ENCODE measurements at places on chromosomes 3 and 15.

GRCh38 chr15:39856357-39856756 is 63.7 kb downstream of the GPR176 start:
- DNase-seq, result no peak

DNA sequence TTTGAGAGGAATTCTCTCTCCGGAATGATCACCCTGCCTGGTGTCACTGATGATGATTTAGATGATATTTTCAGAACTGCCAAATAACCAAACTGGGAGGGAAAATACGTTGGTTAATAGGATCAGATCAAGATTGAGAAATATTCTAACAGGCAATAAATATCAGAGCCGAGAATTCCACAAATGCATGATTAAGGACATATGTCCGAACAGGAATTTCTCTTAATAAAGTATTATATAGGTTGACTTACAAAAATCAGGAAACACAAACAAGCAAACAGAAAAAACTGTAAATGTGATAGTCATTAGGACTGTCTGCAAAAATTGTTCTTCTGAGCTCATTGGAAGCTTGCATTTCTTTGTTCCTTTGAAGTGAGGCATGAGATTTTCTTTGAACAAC is 75.1 kb upstream of the PHLDB2 start:
- DNase-seq, result no peak

DNA sequence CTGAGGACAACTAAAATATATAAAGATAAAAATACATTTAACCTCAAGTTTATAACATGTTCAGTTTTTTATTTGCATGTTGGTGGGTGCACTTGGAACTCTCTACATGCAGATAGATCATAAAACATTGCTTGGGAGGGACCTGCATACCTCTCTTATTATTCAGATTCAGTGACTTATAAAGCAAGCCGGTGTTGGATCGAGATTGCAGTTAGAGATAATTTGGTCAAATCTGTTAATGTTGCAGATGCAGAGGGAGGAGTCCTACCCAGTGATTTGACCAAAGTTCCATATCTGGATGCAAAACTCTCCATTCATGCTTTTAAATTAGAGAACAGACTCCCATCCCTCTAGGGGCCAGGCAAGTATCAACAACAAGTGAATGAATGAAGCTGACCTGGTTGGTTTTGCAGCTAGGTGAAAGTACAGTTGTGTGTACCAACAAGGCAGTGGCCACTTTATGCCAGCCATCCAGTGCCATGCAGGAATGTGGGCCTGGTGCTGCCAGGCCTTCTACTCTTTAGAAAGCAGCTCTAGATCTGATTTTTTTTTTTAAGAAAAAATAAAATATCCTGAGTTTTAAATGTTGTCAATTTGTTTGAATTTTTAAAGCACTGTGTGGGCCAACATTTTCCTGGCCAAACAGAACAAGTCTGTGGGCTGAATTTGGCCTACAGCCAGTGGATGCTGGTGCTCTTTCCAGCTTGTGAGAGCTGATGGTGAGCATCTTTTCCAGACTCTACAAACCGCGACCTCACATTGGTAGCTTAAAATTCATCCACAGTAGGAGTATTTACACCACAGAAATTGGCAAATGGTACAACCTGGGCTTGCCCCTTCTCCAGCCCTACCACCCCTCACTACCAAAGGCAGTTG is 12.3 kb downstream of the CDIN1 start:
- no peak for DNase-seq

GRCh38 chr3:155656466-155656865 is 88.4 kb downstream of the PLCH1 start:
- DNase-seq, result no peak

DNA sequence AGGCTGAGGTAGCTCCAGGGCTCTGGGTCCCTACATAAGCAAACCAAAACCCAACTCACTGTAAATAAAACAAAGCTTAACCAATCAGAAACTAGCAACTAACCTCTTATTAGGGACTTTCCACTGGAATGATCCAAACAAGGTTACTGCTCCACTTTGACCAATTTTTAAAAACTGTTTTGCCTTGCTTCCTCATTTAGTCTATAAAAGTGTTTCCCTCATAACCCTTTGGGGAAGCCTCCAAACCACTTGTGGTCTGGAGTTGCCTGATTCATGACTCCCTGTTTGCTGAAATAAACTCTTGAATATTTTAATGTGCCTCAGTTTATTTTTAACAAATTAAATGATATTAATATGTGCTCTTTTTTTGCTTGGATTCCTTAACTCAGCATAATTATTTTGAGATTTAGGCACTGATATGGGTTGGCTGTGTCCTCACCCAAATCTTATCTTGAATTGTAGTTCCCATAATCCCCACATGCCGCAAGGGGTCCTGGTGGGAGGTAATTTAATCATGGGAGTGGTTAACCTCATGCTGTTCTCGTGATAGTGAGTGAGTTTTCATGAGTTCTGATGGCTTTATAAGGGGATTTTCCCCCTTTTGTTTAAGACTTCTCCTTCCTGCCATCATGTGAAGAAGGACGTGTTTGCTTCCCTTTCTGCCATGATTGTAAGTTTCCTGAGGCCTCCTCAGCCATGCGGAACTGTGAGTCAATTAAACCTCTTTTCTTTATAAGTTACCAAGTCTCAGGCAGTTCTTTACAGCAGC is 90.6 kb downstream of the CD200R1L start:
- DNase-seq, result no peak

DNA sequence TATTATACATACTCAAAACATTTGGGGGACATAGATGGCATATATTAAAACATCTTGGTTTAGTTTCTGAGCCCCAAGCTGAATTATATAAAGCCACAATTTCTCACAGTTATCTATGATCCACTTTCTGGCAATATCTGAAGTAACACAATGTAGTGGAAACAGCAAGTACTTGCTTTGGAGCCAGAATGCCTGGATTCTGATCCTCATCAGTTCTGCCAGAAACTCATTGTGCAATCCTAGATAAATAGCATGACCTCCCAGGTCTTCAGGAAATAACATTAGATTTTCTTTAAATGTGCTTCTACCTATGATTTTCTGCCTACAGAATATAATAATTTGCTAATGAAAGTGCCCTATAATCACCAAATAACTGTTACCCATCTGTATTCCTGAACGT is 544.9 kb downstream of the NAALADL2 start:
- peak; percentile 58 for DNase-seq

DNA sequence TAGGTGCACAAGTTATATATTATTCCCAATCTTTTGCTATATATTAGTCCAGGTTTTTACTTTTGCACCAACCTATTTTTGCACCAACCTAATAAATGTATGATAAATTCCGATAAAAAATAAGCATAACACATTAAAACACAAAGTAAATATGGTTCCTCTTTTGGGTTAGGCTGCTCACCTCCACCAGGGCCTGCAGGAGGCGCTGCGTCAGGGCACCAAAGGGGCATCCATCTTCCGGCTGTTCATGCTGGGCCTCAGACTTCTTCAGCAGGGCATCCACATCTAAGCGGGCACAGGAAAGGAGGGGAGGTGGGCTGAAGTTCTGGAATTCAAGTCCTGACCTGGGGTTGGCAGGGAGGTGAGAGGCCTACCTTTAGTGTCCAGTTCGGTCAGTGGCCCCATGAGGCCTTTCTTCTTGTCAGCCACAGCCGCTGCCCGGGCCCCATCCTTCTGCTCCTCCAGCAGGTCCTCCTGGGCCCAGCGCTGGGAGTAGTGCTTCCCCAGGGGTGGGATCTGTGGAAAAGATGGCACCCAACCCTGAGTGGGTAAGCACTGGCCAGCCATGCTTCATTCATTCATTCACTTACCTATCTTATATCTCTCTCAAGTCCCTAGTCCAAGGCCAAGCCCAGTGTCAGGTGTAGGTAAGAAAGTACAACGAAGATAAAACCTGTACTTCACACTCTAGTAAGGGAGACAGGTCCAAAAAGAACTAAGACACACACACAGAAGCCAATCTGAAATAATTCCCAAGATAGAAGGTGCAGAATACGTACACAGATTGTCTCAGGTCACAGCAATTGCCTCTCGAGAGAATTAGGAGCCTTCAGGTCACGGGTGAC is 5.2 kb downstream of the TADA3 start:
- no peak for DNase-seq

DNA sequence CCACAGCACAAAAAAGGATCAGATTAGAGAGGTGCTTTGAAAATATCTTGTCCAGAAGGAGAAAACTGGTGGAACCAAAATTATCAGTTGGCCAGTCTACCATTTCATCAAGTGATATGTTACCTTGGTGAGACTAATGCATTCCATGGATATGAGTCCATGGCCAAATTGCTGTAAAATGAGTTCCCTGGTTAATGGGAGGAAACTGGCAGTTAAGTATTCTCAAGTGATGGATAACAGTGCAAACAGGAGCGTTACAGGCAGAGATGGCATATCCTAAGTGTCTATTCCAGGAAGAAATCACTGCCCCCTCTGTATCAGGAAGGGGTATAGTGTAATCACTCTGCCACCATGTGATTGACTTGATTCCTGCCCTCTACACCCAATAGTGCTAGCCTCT is 34.0 kb downstream of the MYRIP start:
- DNase-seq, result no peak

- DNase-seq, result no peak
Measured at GRCh38 chr3:161430307-161430706, 59.0 kb upstream of the SPTSSB start.

DNA sequence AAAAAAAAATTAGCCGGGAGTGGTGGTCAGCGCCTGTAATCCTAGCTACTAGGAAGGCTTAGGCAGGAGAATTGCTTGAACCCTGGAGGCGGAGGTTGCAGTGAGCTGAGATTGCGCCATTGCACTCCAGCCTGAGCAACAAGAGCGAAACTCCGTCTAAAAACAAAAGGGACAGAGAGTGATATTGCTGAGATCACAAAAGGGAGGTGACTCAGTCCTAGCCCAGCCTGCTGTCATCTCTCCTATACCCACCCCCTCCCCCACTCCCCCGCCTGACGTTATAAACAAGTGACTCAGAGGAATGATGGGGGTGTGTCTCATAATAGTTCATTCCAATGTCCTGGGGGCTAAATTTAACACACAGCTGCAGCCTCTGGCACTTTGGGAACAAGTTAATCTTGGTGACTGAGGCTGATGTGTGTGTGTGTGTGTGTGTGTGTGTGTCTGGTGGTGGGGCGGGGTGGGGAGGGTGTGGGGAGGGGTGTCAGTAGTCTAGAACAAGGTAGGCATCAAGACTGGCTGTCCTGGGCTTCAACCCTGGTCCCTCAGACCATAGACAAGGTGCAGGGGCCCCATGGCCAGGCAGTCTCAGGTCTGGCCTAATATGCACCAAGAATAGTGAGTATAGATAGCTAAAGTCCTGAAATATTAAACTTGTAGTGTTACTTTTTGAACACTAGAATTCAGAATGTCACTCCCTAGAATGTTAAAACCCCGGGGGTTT is 1.3 kb upstream of the KLHL40 start:
- DNase-seq, result peak; percentile 91

- peak; percentile 45 for DNase-seq
Measured at GRCh38 chr15:63939531-63940130, 105.9 kb upstream of the HERC1 start.

- DNase-seq, result no peak
Measured at GRCh38 chr3:139564294-139564861, 24.8 kb upstream of the RBP1 start.

- DNase-seq, result no peak
Measured at GRCh38 chr15:69125236-69125635, 35.2 kb upstream of the GLCE start.

GRCh38 chr15:83016906-83017305 is 5.5 kb upstream of the C15orf40 start:
- no peak for DNase-seq

GRCh38 chr3:13197795-13198194 is 124.6 kb upstream of the IQSEC1 start:
- no peak for DNase-seq

Measured in fibroblast of gingiva (primary cell).